Stromal cell of bone marrow (primary cell): ENCODE measurements at places on chromosomes 13 and 19.
A peak's percentile ranks its signal among the peaks of the same experiment; 100 is the strongest.

GRCh38 chr13:55602784-55603183, 1537.9 kb upstream of the PRR20A start:
- DNase-seq, result no peak

GRCh38 chr13:53004573-53004972, 24.0 kb upstream of the OLFM4 start:
- DNase-seq, result no peak

- DNase-seq, result no peak
Observed at GRCh38 chr19:56137405-56137804, 3.7 kb upstream of the ZNF444 start.

- DNase-seq, result no peak
Observed at GRCh38 chr13:32938314-32938713, 77.9 kb upstream of the KL start.

DNA sequence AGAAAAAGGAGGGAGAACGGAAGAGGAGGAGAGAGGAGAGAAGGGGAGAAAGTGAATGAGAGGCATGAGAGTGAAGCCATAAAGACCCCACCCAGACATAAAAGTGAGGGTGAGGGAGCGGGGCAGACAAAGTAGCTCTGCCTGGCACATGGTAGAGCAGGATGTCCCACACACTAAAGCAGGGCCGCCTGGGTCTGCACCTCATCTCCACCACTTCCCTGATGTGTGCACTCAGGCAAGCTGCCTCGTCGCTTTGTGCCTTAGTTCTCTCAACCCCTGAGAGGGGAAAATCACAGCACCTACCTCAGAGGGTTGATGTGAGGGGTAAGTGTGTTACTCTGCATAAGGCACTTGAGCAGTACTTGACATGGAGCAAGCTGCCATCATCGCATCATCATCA, 488.1 kb downstream of the COG6 start:
- no peak for DNase-seq

DNA sequence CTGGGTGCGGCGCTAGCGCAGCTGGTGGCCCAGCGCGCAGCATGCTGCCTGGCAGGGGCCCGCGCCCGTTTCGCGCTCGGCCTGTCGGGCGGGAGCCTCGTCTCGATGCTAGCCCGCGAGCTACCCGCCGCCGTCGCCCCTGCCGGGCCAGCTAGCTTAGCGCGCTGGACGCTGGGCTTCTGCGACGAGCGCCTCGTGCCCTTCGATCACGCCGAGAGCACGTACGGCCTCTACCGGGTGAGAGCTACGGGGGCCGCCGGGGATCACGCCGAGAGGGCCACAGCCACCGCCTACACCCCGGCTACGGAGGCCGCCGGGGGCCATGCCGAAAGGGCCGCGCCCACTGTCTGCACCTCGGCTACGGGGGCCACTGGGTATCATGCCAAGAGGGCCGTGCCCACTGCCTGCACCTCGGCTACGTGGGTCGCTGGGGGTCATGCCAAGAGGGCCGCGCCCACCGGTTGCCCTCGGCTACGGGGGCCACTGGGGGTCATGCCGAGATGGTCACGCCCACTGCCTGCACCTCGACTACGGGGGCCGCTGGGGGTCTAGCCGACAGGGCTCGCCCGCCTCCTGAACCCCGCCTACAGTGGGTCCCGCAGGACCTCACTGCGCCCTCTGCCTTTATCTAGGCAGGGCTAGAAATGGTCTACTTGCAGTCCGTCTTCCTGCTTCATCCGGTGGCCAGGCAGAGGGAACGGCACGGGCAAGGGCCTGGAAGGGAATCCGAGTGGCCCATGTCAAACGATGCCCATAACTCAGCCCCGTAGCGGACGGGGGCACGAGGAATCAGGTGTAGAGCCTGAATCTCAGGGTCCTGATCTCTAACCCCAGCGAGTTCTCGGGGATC, 500 bp downstream of the PGLS start:
- peak; percentile 52 for DNase-seq

DNA sequence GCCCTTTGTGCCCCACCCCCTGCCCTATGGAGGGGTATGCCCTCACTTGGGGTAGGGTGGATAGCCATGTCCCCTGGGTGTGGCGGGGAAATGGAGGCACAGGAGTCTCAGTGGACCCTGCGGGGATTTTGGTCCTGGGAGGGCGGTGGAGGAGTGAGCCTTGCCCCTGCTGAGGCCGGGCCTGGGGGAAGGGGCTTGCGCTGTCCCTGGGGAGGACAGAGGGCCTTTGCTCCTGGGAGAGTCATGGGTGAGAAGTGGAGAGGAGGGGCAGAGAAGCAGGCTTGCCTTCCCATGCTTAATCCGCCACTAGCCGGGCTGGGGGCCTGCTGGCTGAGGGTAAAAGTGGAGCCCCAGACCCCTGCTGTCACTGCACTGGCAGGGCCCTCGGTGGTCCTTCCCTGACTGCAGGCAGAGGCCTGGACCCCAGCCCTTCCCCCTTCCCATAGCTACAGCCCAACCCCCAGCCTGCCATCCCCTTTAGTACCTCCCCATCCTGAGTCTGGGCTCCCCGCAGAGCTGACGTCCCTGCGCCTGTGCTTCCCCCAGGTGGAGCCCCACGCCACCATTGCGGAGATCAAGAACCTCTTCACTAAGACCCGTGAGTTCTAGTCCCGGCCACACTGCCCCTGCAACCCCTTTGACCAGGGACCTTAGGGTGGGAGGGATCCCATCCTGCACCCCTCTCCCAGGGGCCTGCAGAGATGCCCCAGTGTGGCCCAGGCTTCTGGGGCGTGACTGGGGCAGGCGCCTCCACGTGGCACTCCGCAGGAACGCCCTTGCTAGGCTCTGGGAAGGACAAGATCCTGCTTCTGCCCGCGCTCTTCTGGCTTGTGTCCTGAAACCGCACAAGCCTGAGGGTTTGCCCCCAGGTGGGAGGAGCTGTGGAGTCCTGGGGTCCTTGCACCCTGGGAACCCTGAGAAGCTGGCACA, 8.9 kb downstream of the NDUFB7 start:
- no peak for DNase-seq

GRCh38 chr13:20442798-20443381, 82.8 kb downstream of the CRYL1 start:
- no peak for DNase-seq

GRCh38 chr13:33279414-33280278, 5.9 kb downstream of the STARD13 start:
- DNase-seq, result peak; percentile 73

DNA sequence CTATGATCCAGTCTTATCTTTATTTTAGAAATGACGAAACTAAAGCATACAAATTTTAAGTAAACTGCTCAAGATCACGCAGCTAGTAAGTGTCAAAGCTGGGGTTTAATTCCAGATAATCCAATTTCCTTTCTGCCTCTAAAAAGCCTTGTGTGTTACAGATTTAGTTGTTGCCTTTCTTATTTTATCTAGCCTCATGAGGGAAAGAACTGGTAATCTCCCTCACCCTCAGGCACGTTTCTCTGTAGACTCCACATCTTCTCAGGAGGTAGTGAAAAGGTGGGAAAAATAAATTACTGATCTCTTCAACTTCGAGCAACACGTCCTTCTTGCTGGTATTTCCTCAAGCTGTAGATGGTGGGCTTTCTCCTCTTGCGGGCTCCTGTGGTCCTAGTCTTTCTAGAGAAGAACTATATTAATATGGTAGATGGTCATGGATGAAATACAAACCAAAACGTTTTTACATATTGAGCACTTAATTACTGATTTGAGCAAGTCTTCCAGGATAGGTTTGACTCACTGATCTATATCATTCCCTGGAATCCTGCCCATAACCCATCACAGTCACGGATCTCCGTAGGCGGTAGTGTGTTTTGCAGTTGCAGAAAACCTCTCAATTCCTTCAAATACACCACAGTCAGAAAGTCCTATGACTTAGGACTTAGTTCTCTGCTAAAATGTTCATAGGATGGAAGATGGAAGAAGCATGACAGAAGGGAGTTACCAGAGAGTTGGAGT, 519.5 kb downstream of the DCT start:
- DNase-seq, result no peak
